ENCODE measurements at places on chromosomes 7 and 10.
A peak's percentile ranks its signal among the peaks of the same experiment; 100 is the strongest.

DNA sequence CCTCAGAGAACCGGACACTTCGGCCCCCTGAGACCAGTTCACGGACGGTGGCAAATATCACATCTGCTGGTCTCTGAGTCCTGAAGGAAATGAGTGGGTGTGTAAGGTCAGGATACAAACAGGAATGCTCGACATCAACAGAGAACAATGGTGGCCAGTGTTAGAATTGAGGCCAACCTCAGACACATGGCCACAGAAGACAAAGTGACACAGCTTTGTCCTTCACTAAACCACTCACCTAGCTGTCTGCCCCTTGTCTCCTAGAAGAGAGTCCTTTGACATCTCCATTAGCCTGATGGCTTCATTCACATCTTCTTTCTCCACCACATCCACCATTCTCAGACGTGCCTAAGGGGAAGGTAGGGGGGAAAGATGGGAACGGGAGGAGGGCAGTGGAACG is 4.3 kb downstream of the COPS6 start:
- no peak for DNase-seq

DNA sequence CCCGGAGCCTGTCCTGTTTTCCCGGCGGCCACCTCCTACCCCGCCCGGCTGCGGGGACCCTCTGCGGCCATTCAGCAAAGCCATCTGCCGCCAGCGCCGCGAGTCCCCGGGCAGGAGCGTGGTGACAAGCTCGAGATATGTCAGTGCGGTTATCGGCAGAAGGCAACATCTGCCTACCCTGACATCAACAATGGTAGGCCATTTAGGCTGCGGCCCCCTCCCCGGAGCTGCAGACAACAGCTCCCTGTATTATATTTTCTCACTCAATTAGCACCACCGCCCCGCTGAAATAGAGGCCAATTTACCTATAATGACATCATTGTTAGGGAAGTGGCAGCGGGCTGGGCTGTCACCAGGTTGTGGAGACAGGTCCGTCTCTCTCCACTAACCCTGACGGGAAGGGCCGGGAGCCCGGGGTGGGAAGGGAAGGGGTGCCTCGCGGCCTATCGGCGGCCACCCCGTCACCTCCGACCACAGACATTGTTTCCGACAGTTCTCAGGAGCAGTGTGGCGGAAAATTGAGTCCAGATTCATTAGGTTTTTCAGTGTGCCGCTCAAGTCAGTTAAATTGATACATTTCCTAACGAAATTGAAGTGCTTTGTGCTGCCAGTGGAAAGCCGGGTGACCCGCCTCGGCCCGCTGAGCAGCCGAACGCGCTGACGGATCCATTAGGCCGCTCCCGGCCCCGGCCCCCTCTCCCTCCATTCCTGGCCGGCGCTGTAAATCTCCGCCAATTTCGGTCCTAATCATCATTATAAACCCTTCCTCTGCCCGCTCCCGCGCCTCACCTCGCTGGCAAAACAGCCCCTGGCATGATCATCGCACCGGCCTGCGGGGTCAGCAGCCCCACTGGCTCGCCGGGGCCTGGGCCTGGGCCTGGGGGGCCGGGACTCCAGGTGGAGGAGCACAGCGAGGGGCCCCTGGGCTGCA is 43.0 kb downstream of the UNCX start:
- DNase-seq = no peak

- DNase-seq = no peak
Observed at GRCh38 chr10:20624642-20625041, 272.5 kb downstream of the NEBL start.

- no peak for DNase-seq
Observed at GRCh38 chr10:21171936-21172541, 274.9 kb upstream of the NEBL start.

DNA sequence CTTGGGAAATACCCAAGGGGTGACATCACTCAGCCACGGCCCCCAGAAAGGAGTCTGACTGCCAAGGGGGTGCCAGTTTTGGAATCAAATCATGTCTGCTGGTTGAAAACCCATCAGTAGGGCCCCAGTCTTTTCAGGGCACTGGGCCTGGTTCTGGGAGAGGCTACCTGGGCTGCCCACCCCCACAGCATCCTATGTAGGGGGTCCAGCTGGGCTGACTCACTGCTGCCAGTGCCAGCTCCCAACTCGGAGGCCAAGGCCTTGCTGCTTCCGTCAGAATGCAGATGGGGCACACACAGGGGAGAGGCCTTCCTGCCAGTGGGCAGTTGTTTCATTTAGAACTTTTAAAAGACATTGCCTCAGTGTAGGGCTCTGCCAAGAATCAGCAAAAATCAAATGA is 39.5 kb upstream of the DMBT1 start:
- no peak for DNase-seq

- DNase-seq = no peak
Observed at GRCh38 chr7:113086431-113086888, at the start of gene GPR85. GPR85 (minus strand) TSS chr7:113086827; CDS start chr7:113084721, 2,106 bp downstream.

- DNase-seq = no peak
Observed at GRCh38 chr7:77460057-77460486, 43.9 kb upstream of the GSAP start.

DNA sequence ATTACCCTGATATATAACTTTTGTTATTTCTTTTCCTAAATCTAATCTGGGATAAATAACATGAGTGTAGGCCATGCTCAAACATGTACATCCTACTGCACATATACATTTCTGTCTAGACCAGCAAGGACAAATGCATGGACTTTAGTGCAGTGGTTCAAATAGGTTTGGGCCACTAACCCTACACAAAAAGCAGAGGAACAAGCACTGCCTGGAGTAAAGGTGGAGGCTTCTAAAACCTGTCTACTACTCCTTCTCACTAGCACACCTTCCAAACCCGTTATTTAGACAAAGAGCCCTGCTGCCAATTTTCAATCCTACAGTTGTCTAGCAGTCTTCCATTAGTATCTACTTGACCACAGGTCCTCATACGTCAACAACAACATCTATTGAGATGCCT is 34.8 kb downstream of the SGCE start:
- DNase-seq = no peak

DNA sequence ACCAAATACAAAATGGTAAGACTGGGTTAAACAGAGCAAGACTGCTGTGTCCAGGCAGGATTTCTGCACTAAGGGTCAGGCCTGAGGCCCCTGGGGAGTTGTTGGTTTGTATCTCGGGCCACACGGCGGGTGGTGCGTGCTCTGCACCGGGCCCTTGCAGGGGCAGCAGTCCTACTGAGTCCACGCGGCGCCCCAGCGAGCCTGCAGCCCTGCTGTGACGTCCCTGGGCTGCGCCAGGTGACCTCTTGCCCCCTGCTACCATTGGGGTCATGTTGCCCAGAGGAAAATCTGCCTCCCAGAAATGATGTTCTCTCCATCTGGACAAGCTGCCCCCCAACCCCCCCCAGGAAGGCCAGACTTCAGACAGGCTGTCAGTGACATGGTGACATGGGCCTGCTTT is 281.5 kb downstream of the CELF2 start:
- DNase-seq = no peak

- DNase-seq = no peak
Observed at GRCh38 chr10:127922675-127923366, 15.9 kb downstream of the PTPRE start.

GRCh38 chr10:24821986-24822385 is 98.3 kb upstream of the ARHGAP21 start:
- no peak for DNase-seq

- DNase-seq = no peak
Observed at GRCh38 chr7:50153995-50154394, 60.9 kb upstream of the ZPBP start.

- no peak for DNase-seq
Observed at GRCh38 chr7:106370542-106370941, 85.8 kb upstream of the NAMPT start.

- no peak for DNase-seq
Observed at GRCh38 chr10:113527211-113527906, 25.5 kb upstream of the HABP2 start.

DNA sequence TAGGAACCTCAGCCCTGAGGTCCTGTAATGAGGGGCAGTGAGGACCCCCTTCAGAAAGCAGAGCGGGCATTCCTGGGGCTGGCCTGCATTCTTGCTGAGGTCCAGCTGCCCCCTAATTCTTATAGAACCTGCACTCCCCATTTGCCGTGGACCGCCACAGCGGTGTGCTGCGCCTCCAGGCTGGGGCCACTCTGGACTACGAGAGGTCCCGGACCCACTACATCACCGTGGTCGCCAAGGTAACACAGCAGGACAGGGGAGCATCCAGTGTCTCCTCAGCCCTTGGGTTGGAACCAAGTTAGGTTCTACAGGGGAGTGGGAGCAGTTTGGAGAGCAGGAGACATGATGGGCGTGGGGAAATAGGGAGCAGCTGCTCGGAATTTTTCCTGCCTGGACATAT is 7.3 kb downstream of the CDHR1 start:
- DNase-seq = no peak

DNA sequence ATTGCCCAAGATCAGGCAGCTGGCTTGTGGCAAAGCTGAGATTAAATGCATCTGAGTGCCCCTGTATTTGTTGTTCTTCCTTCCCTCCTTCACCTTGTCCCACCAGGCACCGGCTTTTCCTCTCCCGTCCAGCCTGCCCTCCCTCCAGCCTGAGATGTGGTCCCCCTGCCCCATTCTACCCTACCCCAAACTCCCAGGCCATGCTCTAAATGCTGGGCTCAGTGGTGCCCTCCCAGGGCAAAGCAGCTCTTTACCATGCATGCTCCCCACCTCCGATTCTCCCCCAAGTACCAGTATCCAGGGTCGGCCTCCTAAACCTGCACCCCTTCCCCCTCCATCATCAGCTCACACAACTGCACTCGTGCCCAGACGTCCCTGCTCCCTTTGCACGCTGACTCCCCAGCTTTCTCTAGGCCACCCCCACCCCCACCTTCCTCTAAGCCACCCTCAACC is 36.5 kb downstream of the CALML5 start:
- no peak for DNase-seq

DNA sequence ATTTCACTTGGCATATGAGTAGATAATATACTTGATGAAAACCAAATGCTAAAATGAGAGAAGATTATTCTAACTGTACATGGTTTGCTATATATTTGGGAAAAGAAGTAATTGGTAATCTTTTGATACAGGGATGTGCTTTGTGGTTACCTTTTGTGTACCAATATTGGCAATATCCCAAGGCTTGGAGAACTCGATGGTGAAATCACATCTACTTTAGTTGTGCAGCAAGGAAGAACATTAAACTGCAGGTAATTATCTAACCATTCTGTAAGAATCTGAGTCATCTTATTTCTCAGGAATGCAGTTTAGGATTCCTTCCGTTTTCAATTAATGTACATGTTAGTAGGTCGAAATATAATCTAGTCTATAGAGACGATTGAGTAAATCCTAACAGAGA is 64.1 kb downstream of the SRI start:
- DNase-seq = no peak

DNA sequence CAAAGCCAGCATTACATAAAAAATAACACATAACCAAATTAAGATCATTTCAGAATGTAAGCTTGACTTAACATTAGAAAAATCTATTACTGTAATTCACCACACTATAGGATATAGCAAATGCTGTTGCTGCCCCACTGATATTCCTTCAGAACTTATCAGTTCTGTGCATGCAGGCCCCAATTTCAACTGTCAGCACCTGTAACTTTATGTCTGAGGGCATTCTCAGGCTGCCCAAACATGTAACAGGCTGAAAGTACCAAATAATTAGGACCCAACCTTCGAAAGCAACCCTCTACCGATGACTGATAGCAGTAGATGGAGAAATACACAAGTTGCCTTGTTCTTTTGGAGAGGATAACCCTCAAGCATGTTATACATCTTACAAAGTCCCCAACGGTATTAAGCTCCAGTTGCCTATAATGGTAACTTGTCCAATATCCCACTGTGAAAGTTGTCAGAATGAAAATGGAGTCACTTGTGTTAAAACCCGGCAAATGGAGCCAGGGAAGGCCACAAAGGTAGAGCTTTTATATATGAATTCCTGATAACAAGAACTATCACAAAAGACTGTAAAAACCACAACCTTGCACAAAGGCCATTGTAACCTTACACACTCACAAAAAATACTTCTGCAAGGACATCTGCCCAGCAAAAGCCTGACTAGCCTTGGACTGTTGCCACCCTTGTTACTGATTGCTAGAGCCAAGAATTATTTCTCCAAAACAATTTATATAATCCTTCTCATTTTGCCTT is 66.9 kb upstream of the ZNF746 start:
- no peak for DNase-seq

DNA sequence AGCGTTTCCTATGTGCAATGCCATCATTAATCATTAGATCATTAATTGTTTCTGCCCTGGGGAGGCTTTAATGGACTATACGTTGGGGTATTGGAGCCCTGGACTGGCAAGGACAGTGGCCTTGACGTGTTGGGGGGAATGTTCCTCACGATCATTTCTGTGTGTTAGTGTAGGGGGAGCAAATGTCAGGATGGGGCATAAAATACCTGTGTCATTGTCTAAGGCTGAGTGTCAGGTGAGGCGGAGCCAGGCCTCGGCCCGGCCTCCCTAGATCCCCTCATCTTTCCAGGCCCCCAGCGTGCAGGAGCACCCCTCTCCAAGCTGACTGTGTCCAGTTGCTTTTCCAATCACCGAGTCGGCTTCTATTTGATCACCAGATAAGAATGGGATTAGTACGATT is 346.4 kb upstream of the SHH start:
- DNase-seq = no peak

DNA sequence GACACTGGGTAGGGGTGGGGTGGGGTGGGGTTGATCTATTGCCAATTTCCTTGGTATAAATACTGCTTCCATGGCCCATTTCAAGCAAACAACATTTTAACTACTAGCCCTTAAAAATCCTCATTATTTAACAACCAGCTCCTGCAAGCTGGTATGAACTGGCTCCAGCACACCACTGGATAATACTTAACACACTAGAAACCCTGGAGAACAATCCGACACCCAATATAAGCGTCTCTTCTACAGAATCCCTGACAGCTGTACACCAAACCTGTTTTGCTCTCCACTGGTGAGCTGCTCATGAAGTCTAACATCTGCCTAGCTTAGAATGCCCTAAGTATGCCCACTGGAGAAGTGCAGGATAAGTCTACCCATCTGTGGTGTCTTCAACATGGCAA is 116.8 kb downstream of the HIPK2 start:
- no peak for DNase-seq

- DNase-seq = no peak
Observed at GRCh38 chr7:134712196-134712595, 65.5 kb downstream of the BPGM start.

- no peak for DNase-seq
Observed at GRCh38 chr7:99386584-99387238, 12.2 kb downstream of the ARPC1B start.

DNA sequence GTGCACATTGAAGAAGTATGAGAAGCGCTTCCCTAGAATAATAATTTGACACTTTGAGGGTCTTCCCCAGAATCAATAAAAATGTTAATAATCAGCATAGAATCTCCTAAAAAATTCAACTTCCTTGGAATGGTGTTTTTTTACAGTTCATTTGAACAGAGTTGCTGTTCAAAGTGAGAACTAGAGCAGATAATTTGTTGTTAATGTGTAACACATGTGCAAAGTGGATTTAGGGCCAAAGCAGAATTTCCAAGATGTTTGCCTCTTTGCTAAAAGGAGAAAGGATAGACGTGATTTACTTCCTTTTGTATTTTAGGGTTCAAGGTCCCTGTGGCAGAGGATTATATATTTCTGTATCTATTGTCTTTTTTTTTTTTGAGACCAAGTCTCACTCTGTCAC is 73.8 kb downstream of the ZNF277 start:
- no peak for DNase-seq

GRCh38 chr10:34861293-34862021 is 46.4 kb upstream of the PARD3 start:
- peak; percentile 15 for DNase-seq

Measured in NCI-H187 treated with DMSO at 0.1 percent for 48 hours (cell line).